Panc1 (cell line): ENCODE measurements at places on chromosomes 7 and 10.

- DNase-seq = no peak
These were observed 1.6 kb downstream of the SUV39H2 start for GRCh38 chr10:14880229-14880628.

- DNase-seq = no peak
These were observed 67.8 kb downstream of the RAMP3 start for GRCh38 chr7:45225311-45225947.

GRCh38 chr10:11173042-11173441 lies 155.4 kb downstream of the CELF2 start:
- DNase-seq = no peak

- DNase-seq = no peak
These were observed 89.2 kb upstream of the MKLN1 start for GRCh38 chr7:131238347-131238931.

DNA sequence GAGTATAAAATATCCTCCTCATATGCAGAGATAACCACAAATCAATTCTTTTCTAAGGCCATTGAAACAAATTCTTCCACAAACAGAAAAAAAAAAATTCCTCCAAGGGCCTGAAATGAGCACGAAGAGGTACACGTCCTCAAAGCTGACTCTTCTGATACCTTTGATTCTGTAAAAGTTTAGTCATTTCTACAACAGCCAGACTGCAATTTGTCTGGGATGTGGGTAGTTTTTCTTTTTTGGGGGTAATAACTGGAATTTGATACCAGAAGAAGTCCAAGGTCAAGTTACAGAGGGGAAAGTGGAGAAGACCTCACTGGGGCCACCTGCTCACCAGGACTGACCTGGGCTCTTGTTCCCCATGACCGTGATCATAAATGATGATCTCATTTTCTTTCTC lies 121.8 kb downstream of the AOAH start:
- no peak for DNase-seq

GRCh38 chr7:5216931-5217330 lies 26.9 kb downstream of the WIPI2 start:
- no peak for DNase-seq

DNA sequence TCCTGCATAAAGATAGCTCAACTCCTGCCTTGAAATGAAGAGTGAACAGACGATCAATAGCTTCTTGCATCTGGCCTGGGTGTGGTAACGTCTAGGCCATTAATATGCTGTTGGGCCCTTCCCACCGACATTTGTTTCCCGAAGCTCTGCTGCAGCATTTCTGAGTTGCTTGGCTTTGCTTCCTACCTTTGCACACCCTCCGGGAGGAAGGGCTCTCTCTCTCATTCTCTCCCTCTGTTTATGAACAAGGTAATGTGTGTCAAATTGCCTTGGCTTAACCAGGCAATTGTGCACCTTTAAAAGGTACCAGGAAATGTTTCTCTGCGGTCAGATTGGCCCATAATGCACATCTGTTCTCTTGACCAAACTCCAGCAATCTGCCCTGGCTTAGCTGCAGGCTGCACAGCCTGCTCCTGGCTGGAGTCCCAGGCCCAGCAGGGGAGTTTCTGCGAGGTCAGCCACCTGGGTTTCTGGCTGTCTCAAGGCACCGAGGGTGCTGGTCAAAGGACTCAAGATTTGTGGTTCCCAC lies 223.7 kb downstream of the SNX10 start:
- DNase-seq = no peak

DNA sequence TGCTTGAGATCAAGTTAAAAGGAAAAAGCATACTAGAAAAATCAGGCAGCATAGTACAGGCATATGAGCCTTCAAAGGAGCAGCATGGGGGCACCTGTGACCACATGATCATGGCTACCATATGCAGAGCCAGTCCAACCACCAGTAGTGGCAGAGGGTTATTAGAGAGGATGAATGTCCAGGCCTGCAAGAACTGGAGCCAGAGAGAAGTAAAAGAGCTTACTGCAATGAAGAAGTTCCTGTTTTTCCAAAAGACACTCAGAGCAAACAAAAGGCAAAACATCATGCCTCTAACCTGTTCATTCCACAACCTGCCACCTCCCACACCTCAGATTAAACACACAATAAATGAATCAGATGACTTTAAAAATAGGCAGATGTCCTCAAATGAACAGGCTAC lies 99.6 kb upstream of the NAMPT start:
- no peak for DNase-seq
